NCI-H1417 treated with DMSO at 0.1 percent for 48 hours (cell line): ENCODE measurements at places on chromosomes 13 and 19.

- DNase-seq, result no peak
Observed at GRCh38 chr19:53007200-53007599, 6.5 kb upstream of the ERVV-1 start.

DNA sequence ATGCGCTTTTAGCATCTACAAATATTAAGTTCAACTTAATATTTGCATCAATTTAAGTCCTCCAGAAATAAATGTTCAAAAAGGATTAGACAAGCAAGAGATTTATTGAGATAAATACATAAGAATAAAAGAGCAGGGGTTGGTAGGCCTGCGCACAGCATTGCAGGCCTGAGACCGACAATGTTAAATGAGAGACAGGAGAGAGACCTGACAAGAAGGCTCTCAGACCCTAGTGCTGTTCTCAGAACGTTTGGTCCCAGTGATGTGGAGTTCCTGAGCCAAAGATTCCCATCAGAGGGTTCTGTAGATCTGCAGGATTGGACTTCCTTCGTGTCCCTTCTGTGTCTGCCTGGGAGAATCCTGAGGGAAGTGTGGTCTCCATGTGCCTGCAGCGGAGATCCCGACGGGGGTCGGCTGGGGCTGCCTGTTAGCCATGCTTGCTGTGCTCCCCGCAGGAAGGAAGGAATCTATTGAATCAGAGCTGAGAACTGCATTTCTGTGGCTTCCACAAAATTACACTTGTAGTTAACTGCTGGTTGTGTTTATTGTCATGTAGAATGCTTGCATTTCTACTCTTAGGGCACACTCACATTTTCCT is 369.9 kb upstream of the SLC10A2 start:
- no peak for DNase-seq

GRCh38 chr19:38975214-38975860 is at the start of gene FBXO17:
Gene FBXO17, minus strand, starts transcription at chr19:38975742. Its CDS starts 25,423 bp downstream, at chr19:38950319.
- no peak for DNase-seq

DNA sequence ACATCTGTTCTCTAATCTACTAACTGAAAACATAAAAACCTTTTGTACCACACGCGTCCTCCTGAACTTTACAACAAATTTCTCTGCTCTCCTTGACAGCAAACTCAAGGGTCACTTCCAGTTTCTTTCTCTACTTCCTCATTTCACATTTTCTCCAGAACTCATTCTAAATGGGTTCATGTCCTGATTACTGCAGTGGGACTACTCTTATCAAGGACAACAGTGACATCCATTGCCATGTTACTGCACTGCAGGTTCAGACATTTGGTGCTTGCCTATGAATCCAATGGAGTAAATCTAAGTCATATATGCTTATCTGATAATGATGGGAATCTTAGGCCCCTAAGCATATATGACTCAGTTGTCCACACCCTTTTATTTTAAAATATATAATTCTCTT is 35.3 kb downstream of the FPR3 start:
- no peak for DNase-seq

DNA sequence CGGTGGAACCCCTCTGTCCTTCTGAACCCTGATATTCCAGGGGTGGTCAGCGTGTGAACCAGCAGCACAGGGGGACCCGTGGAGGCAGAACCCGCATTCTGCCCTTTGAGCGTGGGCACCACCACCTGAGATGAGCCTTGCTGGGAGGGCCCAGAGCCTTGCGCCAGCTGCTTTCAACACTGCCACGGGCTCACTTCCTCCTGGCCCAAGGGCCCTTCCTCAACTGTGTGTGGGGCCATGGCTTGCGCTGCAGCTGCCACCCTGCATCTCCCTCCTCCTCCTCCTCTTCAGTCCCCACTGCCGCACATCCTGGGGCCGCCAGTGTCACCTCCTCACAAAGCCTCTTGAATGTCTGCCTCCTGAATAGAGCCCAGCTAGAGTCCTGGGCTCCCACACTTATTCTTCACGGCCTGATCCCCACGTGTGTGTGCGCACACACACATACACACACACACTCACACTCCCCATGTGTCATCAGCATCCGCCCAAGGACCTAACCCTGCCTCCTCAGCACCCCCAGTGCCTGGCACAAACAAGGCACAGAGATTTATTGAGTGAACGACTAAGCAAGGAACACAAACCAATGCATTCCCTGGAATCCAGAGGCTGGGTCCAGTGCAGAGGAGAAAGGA is 26.9 kb upstream of the TMEM160 start:
- DNase-seq, result no peak

DNA sequence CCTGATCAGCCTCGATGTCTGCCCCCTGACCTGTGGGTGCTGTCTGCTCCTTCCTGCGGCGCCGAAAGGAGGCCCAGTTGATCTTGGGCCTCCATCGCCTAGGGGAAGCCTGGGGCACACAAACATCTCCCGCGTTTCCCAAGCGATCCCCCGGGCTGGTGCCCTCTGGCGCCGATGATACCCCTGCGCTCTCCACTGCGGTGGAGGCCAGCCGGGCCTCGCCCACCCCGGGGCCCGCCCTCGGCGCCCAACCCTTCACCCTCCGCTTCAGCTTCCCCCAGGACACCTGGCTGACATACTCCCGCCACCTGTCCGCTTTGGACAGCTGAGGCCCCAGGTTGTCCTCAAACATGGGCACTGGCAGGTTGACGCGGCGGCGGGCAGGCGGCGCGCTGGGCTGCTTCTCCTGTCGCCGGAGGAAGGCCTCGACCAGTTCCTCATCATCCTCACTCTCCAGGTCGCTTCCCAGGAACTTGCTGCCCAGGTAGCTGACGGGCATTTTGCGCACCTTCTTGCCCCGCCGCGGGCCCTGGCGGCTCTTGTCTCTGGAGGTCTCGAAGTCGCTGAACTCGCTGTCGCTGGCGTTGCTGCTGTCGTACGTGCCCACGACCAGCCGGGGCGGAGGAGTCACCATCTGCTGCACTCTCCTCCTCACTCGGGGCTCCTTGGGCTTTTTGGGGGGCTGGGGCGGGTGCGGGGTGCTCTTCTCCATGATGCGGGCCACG is 1.3 kb downstream of the CCDC8 start:
- DNase-seq, result no peak

GRCh38 chr19:49428547-49429451 is 3.6 kb downstream of the GFY start:
- no peak for DNase-seq
